ENCODE measurements at places on chromosomes 11 and 22.
A peak's percentile ranks its signal among the peaks of the same experiment; 100 is the strongest.

- no peak for DNase-seq
Observed at GRCh38 chr11:117918366-117919255, 10.6 kb downstream of the TMPRSS13 start.

DNA sequence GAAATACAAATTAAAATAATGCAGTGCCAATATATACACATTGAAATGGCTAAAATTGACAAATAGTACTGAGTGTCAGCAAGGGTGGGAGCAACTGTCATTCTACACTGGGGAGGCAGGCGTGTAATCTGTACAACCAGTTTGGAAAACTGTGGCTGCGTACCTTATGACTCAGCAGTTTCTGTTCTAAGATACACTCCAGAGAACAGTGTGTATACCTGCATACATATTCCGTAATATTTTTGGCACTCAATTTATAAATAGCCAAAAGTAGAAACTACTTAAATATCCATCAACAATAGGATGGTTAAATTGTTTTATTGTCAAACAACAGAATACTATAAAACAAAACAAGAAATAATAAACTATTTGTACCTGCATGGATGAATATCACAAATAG is 57.6 kb downstream of the RNF169 start:
- no peak for DNase-seq

GRCh38 chr11:119262668-119263351 is 54.1 kb downstream of the MCAM start:
- DNase-seq: peak; percentile 43

- no peak for DNase-seq
Observed at GRCh38 chr11:131307506-131307905, 62.9 kb upstream of the NTM start.

DNA sequence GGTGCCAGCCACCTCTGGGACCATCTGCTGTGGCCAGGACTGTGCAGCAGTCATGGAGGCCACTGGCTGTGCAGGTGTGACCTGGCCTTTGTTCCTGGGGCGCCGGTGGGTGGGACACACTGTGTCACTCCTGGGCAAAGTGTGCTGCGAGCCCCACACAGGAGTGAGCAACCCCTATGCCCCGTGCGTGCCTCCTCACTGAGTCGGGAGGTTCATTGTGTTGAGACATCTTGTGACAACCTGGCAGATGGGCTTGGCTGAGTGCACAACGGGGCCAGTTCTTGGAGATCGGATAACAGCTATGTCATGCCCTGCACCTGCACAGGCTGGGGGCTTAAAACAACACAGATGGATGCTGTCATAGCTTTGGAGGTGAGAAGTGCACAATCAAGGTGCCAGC is 13.5 kb downstream of the ANO1 start:
- no peak for DNase-seq

- DNase-seq: no peak
Observed at GRCh38 chr11:86570020-86570419, 102.4 kb downstream of the ME3 start.
